ENCODE measurements at places on chromosomes 7 and 10.

GRCh38 chr10:86663576-86664339 is 4.6 kb upstream of the LDB3 start:
- no peak for DNase-seq

- no peak for DNase-seq
These were observed 19.7 kb upstream of the VPS37D start for GRCh38 chr7:73647725-73648592.

DNA sequence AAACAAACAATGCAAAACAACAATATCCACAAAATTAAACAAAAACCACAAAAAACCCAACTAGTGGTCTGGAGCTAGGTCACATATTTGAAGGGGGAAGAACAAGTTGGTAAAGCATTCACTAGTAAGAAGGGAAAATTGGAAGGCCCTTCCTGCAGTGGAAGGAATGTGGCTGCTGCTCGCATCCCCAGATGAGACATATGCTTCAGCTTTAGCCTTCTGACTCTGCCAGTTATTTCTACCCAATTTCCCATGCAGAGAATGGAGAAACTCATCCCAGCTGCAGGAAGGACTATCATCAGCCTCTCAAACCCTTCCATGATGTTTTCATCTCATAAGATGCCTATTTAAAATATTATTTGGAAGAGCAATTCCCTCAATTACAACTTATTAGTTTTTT is 176.6 kb downstream of the BMPER start:
- no peak for DNase-seq

DNA sequence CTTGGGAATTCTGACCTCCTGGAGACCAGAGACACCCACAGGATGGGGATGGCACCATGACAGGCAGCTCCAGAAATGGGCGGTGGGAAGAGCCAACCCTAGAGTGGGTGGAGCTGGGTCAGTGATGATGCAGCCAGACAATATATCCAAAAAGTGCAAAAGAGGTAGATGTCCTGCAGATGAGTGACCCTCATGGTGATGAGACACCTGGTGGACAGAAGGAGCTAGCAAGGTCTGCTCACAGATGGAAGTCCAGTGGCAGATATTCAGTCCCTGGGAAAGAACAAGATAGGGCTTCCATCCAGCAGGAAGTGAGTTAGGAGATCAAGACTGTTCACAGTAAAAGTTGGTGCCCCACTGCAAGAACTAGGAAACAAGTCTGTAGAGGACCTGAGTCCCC is 19.2 kb upstream of the GRB10 start:
- DNase-seq, result no peak

- DNase-seq, result no peak
These were observed 1.2 kb upstream of the PRRT4 start for GRCh38 chr7:128362670-128363069.
